SJSA1 (cell line): ENCODE measurements at places on chromosomes 5 and 9. TPM values are rescaled to one million over a fixed set of nuclear protein-coding genes. Genes with fewer than 3 reads are reported as not detected.

UNC13B gene
- 1.6 and 1.9 TPM in 2 replicates for total RNA-seq

C5 gene
- 2.4 and 2.7 TPM in 2 replicates for total RNA-seq

DNA sequence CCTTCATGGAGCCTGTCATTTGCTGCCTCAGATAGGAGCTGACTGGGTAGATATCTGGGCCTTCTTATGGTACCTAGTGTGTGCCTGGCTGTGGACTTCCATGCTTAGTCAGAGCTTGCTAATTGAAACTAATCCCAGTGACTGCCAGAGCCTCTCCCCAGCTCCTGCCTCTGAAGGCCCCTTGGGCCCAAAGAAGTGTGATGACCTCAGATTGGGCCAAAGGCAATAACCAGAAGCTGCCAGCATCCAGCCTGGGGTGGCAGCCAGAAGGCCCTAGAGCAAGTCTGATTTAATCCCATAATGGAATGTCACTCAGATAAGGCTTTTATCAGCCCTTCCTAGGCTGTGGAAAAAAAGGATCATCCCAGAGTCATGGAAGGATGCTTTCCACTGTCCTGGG is 17.1 kb upstream of the CDC23 start:
- no peak for DNase-seq

POLR3G gene
- total RNA-seq: 2.5 and 5.0 TPM in 2 replicates

DAP gene
- total RNA-seq: 40.6 and 64.6 TPM in 2 replicates

DNA sequence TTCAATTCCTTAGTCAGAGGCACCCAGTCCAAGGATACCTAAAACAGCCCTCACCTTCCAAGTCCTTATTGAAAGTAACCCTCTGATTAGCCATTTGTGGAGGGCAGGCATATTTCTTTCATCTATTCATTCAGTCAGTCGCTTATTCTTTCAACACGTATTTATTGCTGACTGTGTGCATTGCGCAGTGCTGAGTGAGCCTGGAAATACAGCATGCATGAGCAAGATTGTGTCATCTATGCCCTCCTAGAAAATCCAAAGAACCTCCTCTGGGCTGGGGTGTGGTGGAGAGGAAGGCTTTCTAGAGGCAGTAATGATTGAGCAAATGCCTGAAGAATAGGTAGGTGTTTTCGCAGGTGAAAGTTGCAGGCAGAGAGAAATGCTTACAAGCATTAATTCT is 8.5 kb upstream of the FEM1C start:
- no peak for DNase-seq
